ENCODE measurements at places on chromosomes 3 and 15.

- no peak for DNase-seq
These were observed 440.5 kb upstream of the ADAMTS9 start for GRCh38 chr3:65128346-65128745.

DNA sequence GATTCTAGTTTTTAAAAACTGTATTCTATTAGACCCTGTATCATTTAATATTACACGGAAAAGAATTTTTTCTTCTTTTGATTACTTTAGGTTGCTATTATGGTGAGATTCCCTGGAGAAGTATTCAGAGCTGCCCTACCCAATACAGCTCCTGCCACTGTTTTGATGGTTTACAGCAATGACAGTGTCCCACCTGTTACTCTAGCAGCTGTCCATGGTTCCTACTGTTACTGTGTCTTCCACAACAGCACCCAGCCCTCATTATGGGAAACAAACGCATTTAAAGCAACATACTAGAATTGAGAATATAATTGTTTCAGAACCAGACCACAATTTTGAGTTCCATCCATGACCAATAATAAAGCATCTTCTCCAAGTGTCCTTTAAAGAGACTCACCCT is 450.7 kb downstream of the SHQ1 start:
- no peak for DNase-seq

DNA sequence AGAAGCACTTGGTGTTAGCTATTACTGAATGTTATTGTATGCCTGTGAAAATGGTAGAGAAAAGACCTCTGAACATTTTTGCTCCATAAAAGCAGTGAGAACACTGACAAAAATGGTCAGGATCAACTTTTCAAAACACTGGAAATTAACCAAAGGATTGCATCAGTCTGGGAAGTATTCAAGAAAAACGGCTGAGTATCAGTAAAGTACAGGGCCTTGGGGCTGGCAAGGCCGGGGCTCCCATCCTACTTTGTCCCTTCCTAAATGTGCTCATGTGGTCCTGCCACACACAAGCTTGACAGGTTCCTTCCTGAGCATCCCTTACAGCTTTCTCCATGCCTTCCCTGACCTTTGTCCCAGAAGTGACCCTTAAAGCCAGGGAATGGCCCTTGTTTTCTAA is 84.0 kb downstream of the CFAP20DC start:
- no peak for DNase-seq

GRCh38 chr3:123733805-123734526 is 149.1 kb upstream of the HACD2 start:
- no peak for DNase-seq

DNA sequence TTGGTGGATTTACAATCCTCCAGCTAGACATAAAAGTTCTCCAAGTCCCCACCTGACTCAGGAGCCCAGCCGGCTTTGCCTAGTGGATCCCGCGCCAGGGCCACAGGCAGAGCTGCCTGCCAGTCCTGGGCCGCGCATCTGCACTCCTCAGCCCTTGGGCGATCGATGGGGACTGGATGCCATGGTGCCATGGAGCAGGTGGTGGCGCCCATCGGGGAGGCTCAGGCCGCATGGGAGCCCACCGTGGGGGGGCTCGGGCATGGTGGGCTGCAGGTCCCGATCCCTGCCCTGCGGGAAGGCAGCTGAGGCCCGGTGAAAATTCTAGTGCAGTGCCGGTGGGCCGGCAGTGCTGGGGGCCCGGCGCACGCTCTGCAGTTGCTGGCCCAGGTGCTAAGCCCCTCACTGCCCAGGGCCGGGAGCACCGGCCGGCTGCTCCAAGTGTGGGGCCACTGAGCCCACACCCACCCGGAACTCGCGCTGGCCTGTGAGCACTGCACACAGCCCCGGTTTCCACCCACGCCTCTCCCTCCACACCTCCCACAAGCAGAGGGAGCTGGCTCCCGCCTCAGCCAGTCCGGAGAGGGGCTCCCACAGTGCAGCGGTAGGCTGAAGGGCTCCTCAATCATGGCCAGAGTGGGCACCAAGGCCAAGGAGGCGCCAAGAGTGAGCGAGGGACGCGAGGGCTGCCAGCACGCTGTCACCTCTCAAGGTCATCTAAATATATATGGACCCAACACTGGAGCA is 38.8 kb upstream of the IGSF11 start:
- no peak for DNase-seq

- DNase-seq: no peak
These were observed 36.0 kb upstream of the AADAC start for GRCh38 chr3:151777880-151778279.

DNA sequence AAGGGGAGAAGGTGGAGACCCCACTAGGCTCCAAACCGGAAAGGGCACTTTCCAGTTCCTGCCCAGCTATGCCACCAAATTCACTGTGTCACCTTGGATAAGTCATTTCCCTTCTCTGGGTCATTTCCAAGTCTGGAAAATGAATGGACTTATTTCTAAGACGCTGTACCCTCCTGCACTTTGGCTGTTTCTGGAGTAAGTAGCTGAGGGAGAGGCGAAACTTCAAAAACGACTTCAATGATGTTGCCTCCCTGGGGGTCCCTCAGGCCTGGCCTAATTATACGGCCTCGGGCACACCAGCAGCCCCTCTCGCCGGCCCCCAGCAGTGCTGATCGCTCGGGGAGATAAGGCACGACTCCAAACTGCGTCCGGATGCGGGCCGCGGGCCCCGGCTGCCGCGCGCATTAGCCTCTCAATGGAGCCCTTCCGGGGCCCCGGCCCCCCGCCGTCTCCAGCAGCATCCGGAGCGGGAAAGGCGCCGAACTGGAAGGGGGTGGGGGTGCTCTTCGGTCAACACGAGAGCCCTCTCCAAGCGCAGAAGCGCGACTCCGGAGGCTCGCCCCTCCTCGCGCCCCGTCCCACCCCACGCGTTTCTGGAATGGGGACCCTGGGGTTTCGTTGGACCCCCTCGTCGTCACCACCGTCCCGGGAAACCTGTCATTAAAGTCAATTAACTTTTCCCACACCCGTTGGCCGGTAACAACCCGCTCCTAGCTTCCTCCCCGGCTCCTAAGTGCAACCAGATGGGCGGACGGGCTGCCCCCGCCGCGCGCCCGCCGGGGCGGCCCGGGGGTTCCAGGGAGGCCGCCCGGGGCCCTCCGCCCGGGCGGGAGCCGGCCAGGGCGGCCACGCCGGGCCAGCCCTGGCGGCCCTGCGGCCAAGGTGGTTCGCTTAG is 4.8 kb downstream of the HES1 start:
- no peak for DNase-seq

DNA sequence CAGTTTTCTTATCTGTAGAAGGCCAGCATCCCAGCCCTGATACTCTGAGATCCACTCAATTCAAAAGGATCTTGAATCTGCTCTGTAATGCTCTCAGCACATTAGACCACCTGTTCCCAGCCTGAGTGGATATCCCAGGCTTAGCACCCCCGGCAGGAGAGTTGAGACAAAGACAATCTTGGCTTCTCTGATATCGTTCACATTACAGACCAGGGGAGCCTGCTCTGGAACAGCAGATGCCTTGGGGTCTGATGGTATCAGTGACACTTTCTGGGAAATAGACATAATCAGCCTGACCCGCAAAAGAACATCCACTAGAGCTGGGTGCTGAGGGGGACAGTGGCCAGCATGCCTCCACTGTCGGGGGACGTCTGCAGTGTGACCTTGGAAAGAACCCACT is 70.6 kb downstream of the BDH1 start:
- no peak for DNase-seq

DNA sequence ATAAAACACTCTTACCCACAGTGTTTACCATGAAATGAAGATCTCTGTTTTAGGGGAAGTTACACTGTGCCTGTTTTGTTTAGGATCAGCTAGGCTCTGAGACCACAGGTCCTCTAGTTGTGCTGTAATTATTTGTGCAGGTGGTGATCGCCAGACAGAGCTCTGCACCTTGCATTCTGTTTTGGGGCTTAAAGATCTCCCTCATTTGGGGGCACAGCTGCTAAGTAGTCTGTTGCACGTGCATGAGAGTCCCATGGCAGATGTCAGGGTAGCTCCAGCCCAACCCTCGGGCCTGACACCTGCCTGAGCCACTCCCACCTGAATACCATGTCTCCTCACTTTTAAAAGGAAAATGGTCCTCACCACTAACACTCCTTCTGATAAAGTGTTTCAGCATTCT is 12.4 kb downstream of the C3orf20 start:
- no peak for DNase-seq

GRCh38 chr15:88231909-88232644 is 24.5 kb downstream of the NTRK3 start:
- no peak for DNase-seq

GRCh38 chr3:136955813-136956212 is 2.0 kb upstream of the IL20RB start:
- DNase-seq: no peak

- no peak for DNase-seq
These were observed 85.8 kb upstream of the KCNMB2 start for GRCh38 chr3:178450476-178450875.

GRCh38 chr3:51675201-51675611 is 4.2 kb downstream of the TEX264 start:
- no peak for DNase-seq

DNA sequence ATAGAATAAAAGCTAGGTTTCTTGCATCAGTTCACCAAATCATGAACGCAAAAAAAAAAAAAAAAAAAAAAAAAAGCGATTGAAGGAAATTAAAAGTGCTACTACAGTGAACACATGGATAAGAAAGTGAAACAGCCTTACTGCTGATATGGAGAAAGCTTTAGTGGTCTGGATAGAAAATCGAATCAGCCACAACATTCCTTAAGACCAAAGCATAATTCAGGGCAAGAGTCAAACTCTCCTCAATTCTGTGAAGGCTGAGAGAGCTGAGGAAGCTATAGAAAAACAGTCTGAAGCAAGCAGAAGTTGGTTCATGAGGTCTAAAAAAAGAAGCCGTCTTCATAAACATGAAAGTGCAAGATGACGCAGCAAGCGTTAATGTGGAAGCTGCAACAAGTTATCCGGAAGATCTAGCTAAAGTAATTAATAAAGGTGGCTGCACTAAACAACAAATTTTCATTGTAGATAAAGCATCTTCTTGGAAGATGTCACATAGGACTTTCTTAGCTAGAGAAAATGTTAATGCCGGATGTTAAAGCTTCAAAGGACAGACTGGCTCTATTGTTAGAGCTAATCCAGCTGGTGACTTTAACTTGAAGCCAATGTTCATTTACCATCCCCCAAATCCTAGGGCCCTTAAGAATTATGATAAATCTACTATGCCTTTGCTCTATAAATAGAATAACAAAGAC is 19.2 kb downstream of the P3H2 start:
- no peak for DNase-seq

- DNase-seq: no peak
These were observed 40.5 kb downstream of the SH3BP5 start for GRCh38 chr3:15291589-15292541.

DNA sequence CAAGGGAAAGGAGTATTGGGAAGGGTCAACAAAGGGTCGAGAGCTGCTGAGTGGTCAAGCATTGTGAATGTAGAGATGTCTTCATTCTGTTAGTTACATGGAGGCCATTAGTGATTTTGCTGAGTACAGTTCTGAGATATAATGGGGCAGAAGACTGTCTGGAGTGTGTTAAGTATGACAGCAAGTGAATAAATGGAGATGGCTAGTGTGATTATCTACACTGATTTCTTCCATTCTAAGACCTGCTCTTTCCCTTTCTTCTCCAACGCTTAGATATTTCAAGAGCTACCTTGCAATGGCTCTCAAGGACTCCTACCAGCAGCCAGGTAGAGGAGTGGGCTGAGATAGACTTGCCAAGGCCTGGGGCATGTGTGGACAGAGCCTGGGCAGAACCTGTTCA is 216.5 kb downstream of the MFSD1 start:
- no peak for DNase-seq

- DNase-seq: no peak
These were observed 545.4 kb upstream of the IL12A start for GRCh38 chr3:159443266-159443665.

- no peak for DNase-seq
These were observed 21.8 kb downstream of the SPSB4 start for GRCh38 chr3:141072950-141073349.

DNA sequence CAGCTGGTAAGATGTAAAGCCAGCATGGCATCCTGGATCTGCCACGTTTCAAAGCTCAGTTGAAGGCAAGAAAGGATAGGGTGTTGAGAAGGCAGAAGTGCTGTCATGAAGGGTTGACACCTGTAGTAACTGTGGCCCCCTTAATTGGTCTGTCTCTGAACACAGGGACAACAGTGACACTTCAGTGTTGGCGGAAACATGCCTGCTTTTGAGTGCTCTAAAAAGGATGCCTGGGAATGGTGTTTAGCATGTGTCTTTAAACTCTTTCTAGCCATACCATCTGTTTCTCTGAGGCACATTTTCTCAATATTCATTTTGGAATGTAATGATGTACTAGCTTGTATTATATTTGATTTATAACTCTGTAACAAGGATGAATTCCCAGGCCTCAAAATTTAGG is 42.1 kb downstream of the PLS1 start:
- no peak for DNase-seq

GRCh38 chr3:27590437-27591298 is 106.5 kb upstream of the SLC4A7 start:
- DNase-seq: no peak

DNA sequence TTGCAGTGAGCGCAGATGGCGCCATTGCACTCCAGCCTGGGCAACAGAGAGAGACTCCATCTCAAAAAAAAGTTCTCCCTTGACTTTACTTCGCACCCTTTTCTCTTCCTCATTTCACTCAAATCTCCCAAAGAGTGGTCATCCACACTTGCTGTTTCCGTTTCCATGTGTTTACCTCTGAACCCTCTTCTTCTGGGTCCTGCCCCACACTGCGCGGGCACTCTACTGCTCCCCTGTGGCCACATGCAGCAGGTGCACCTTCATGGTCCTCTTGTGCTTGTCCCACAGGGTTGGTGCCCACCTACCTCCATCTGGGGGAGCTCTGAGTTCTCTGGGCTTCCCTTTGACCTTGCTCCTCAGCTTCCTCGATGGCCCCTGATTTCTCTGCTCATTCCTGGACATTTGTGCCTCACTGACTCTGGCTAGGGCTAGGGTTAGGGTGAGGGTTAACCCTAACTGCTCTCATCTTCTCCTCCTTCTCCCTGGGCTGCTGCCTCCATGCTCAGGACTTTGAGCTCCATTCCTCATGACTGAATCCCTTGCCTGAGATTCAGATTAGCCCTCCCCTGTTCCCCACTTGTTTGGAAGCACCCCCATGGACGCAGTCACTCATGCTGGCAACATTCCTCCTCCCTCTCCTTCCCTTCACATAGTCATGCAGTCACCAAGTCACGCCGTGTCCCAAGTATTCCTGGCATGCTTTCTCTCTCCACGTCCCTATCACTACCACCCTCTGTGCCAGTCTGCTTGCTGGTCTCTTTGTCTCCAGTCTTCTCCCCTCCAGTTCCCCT is 26.6 kb upstream of the KY start:
- no peak for DNase-seq

- DNase-seq: no peak
These were observed 111.7 kb downstream of the DNAJB8 start for GRCh38 chr3:128354788-128355542.

All from stimulated activated CD8-positive, alpha-beta memory T cell treated with anti-CD3 and anti-CD28 coated beads, Interleukin-15, amount 100 ng/mL, for 4 hours (primary cell).